Activated T-helper 17 cell treated with anti-CD3 and anti-CD28 coated beads, Interleukin-2, amount 50 U/mL, for 72 hours (primary cell): ENCODE measurements at places on chromosomes 1 and 21. TPM values are rescaled to one million over a fixed set of nuclear protein-coding genes. Genes with fewer than 3 reads are reported as not detected.

DNA sequence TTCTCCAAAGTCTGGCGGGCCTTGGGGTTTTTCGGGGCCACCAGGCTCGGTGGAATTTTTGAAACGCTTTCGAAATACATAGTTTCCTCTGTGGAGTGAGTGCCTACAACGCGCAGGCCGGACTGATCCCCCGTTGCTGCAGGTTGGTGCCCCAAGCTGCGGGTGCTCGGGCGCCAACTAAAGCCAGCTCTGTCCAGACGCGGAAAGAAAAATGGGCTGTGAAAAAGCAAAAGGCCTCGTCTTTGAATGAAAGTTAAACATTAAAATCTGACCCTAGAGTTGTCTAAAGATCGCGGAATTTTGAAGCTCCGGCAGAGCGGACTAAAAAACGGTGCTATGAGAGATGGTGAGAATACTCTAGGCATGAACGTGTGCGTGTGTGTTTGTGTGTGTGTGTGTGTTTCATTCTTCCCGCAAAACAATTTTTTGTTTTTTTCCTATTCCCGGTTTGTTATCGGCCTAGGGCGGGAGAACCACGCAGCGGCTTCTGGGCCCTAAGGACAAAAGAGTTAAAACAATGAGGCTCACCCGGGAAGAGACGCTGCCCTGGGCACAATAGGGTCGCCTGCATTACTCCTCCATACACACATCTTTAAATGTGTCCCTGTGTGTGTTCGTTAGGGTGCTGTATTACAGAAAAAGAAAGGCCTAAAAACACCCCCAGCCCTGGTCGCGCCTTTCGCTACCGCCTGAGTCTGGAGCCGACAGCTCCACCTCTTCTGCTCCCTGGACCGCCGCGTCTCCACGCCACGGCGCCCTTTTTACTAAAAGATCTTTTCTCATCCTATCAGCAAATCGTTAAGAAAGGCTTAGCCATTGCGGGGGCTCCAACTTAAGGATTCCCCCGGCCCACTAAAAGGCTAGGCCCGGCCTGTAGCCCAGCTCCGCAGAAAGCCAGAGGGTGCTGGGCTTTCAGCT lies 3.2 kb downstream of the TBX15 start:
- no peak for ATAC-seq

- ATAC-seq: no peak
Observed at GRCh38 chr1:29238620-29239002, 2.3 kb downstream of the PTPRU start.

DNA sequence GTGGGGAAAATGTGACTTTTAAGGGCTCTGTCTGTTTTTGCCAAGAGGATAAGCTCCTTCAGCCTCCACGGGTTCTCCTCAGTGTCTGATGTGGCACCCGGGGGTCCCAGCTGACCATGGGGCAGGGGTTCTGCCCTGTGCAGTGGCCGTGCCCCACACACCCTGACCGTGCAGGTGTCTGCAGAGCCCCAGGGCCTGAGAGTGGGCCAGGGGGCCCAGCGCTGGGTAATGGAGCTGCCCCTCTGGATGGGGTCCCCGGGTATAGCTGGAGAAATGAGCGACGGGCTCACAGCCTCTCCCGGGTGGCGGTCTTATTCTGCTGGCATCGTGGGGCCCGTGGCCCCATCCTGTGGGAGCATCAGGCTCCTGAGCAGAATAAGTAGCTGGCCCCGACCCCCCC lies 2.9 kb upstream of the PFKL start:
- no peak for ATAC-seq

DNA sequence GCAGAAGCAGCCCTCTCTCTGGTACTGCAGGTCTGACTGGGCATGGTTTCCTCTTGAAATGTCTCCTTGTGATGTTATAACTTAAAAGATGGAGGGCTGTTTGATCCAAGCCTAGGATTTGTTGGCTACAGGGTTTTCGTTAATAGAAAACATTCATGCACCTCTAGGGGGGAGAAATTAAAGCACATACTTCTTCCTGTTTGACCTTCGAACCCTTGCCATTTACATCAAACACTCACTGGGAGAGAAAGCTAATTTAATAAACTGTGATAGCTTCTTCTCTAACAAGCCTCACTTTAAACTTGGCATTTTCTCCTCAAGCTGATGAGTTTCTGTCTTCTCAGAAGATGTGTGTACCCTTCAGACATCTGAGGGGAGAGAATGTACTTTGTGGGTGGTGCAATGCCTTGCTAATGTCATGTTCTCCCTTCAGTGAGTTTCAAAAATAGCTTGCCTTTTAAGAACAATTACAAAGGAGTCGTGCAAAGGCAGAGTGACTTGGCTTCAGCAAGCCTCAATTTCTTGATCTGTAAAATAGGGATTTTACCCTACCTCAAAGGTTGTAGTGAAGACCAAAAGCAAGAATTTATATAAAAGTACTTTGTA lies 20.4 kb downstream of the CACHD1 start:
- no peak for ATAC-seq

GRCh38 chr1:188096521-188096920 lies 1267.8 kb downstream of the PLA2G4A start:
- ATAC-seq: no peak

DNA sequence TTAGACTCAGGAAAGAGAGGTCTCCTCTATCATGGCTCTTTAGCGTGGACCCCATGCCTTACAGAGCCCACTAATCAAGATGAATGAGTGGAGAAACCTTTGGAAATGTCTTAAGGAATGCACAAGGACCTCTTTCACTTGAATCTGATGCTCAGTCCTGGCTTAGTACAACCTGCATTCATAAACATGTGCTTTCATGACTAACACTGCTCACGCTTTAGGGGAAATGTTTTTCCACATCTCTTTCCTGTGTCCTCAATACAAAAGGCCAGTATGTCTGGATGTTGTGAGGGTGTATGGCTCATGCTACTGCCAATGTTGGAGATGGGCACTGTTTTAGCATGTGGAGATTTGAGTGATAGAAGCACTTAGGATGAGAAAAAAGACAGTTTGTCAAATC lies 14.2 kb upstream of the GNG12 start:
- ATAC-seq: no peak

DNA sequence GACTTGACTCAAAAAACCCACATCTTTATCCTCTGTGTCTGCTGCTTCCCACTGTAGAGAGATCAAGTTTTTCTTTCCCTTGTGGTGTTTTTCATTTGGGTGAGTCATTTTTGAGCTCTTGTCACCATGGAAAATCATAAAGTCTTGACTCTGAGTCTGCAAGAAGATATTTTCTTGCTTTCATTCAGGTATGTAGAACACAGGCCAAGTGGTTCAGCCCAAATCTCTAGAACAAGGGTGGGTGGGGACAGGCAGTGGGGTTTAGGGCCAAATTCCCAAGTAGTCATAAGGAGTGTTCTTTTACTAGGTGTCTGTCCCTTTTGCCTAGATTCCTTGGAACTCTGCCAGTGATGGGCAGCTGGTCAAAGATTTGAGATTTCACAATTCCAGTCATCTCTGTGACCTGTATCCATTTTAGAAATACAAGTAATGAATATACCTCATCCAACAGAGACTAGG lies 21.5 kb upstream of the ARHGAP29 start:
- no peak for ATAC-seq

DNA sequence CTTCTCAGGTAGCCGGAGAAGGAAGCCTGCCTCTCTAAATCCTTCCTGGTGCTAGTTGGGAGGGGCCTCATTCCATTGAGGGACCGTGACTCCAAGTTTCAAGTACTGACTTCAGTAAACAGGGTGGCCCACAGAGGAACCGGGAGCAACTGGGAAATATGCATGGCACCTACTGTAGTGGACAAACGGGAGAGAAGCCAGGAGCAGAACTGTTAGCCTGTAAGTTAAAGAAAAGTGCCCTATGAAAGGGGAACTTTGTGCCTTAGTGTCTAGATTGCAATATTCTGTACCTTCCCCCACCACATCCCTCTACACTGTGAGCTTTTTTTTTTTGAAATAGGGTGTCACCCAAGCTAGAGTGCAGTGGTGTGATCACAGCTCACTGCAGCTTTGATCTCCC lies 33.2 kb upstream of the KANK4 start:
- no peak for ATAC-seq

DNA sequence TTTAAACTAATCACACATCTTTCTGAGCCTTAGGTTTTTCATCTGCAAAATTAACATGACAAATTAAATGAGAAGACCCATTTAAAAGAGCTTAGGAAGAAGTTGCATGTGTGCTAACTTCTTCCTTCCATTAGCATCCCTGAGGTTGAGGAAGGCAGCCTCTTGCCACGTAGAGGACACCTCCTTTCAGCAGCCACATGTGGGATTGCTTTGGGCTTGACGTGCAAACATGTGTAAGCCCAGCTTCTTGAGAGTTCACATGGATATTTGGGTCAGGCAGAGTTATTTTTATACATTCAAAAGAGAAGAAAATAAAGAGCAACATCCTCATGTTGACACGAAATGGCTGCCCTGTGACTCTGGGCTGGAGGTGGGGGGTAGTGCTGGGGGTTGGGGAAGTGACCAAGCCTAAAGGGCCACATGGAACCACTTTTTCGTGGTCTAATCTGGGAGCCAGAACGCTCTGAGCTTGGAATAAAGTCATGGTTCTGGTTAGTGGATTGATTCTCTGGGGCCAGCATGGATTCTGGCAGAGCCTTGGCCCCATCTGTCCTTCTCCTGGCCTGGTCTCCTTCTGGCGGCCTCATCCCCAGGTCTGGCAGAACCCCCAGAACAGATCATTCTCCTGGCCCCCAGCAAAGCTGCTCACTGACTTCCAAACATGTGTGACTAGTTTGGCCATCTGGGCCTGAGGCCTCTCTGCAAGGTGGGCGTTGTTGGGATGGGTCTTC lies 137.1 kb upstream of the USP24 start:
- ATAC-seq: no peak

GRCh38 chr1:63813829-63814277 lies 40.0 kb downstream of the ROR1 start:
- ATAC-seq: no peak

NEGR1 gene
- not detected for total RNA-seq

PRAMEF5 gene
- not detected for total RNA-seq

DIP2A gene
- 49.3 TPM for total RNA-seq

CYP4A11 gene
- total RNA-seq: not detected

TNFRSF8 gene
- 216 TPM for total RNA-seq

SH2D5 gene
- total RNA-seq: not detected

ANGEL2 gene
- 36.9 TPM for total RNA-seq

TRIM58 gene
- total RNA-seq: 0.13 TPM

PTGER3 gene
- not detected for total RNA-seq

ETS2 gene
- total RNA-seq: 20.5 TPM
